ENCODE measurements at places on chromosomes 16 and 17.

GRCh38 chr17:76467809-76468633, 618 bp downstream of the AANAT start:
- no peak for ATAC-seq

DNA sequence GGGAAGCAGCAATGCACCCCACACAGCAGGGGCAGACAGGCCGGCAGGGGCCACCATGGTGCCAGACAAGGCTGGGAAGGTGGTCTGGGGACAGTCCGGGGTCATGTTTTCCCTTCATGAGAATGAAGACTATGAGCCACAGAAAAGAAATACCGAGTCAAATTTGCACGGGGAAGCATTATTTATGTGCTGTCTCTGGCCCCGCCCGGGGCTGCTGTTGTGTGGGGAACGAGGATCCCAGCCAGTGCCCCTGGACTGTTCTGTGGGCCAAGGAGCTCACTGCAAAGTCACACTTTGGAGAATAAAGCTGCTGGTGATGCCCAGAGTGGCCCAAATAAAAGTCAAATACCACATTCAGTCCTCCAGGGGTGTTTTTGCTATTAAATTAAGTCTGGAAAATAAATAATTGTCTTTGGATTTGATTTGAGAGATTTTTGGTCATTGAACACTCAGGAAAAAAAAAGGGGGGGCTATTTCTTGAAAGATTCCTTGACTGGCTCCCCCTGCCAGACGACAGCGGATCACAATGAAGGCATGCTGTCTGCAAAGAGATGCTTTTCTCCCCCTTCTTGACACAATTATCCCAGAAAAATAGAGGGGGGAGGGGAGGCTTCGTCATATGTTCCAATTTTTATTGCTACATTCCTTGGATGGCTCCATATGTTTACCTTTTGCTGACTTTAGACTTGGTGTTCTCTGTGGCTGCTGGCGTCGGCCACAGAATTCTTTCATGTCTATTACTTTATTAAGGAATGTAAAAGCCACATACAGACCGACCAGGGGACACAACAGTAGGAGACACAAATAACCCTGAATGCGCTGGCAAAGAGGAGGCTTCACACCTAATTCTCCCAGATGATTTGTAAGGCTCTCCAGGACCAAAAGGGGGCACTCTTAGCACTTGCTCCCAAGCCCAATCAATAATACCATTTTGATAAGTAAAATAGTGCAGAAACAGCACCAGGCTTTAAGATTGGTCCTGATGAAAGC, 27.1 kb upstream of the ANKFN1 start:
- ATAC-seq = peak; percentile 85

DNA sequence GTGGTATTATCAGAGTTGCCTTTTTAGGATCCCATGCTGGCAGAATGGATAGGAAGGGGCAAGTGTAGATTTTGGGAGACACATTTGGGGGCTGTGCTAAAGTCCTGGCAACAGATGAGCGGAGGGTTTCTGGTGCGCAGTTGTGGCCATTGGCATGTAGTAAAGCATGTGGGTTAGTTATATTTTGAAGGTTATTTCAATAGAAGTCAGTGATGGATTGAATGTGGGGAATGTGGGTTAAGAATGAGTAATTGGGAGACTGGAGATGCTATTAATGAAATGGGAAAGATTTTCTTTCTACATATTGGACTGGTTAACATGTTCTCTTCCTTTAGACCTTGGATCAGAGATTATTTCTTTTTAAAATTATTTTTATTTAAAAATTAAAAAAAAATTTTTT, 10.0 kb downstream of the DUS2 start:
- ATAC-seq = no peak

DNA sequence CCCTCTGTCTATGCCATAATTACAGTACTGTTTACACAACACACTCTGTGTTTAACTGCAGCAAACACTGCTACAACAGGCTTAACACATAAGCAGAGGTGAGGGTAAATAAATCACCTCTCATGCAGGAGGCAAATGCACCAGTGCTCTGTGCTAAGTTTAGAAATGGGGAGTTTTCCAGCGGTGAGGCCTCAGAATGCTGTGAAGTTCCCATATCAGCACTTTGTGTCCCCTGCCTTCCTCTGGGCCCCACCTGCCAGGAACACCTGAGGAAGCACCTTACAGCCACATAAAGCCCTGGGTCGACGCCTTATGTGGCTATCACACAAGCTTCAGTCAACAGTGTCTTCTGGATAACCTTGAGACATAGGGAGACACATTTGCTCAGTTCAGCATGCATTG, 304.5 kb downstream of the HAPSTR1 start:
- ATAC-seq = no peak

DNA sequence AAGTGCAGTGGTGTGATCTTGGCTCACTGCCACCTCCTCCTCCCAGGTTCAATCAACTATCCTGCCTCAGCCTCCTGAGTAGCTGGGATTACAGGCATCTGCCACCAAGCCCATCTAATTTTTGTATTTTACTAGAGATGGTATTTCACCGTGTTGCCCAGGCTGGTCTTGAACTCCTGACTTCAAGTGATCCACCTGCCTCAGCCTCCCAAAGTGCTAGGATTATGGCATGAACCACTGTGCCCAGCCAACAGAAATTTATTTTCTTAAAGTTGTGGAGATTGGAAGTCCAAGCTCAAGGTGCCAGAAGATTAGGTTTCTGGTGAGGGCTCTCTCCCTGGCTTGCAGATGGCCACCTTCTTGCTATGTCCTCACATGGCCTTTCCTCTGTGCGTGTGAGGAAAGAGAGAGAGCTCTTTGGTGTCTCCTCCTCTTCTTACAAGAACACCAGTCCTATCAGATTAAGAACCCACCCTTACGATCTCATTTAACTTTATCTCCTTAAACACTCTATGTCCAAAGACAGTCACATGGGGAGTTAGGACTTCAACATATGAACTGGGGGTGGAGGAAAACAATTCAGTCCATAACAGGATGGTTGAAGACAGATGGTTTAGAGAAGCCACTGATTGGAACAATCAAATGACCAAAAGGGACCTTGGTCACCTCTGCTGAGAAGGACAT, 31.8 kb downstream of the C16orf82 start:
- no peak for ATAC-seq

Data from SK-N-SH treated with all-trans-retinoic acid at 6 μM for 48 hours (cell line).